ENCODE measurements at places on chromosomes 11 and 22.

DNA sequence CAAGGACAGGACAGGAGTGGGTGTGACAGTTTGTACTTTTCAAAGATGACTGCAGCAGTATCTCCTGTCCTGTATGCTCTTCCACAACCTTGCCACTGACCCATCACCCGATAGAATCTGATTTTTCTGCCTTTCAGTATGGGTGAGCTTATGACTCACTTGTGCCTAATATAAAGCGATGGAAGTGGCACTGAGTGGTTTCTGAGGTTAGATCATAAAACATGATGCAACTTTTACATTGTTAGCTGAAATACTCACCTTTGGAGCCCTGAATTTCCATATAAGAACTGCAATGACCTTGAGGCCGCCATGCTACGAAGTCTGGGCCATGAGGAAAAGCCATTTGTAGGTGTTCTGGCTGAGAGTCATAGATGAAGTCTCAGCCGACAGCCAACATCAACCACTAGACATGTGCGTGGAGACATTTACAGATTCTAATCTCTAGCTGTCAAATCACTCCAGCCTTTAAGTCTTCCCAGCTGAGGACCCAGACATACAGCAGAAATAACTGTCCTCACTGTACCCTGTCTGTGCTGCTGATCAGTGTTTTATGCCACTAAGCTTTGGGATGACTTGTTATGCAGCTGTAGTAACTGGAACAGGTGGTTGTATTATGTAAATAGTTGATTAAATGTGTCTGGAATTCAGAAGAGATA is 105.9 kb upstream of the ARHGAP20 start:
- DNase-seq: no peak

DNA sequence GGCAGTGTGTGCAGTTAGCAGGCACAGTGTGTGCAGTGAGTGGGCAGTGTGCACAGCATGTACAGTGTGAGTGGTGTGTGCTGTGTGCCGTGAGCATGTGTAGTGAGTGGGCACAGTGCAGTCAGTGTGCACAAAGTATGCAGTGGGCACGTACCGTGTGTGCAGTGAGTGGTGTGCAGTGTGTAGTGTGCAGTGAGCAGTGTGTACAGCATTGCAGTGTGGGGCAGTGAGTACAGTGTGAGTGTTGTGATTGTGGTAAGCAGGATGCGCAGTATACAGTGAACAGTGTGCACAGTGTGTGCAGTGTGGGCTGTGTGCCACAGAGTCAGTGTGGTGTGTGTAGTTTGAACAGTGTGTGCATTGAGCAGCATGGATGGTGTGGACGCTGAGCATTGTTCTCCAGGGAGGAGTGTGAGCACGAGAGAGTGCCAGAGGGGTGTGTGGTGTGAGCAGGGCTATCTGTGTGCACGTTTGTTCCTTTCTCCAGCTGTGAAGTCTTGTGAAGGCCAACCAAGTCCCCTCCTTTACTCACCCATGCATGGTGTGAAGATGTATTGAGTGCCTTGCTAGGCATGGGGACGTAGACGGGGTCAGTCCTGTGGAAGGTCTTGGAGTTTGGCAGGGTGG is 3.0 kb downstream of the SHANK3 start:
- DNase-seq: no peak

DNA sequence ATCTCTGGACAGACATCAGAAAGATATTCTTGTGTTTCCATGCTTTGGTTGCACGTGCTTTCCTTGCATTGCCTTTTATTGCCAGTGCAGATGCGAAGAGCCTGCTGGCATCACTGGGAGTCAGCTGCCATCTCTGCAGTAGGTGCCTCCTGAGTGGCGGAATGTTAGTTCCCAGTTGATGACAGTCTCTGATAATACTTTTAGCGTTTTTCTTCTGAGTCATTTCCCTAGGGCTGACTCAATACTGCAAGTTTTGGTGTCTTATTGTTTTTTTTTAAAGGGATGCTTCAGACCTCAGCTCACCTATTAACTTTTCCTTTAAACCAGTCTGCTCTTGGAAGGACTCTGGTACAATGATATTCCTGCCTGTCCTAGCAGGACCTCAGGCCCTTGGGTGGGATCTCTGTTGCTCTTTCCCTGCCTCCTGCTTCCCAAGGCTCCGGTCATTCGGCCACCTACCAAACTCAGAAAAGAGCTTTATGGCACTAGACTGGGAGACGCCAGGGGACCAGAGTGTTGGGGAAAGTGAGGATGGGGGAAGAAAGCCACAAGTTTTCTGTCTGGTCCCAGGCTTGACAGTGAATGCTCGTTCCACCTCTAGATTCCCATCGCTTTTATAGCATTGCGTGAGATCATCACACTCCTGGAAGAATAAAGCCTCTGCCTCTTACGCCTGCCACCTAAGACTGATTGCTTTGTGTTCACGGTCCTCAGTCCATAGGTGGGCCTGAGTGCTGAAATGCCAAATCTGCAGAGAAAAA is 308.7 kb downstream of the DDX10 start:
- no peak for DNase-seq

GRCh38 chr11:44145011-44145775 is 49.7 kb downstream of the EXT2 start:
- DNase-seq: no peak

GRCh38 chr22:39994566-39995392 is at the start of gene FAM83F:
Gene FAM83F, plus strand, starts transcription at chr22:39994954. Its CDS starts 89 bp downstream, at chr22:39995043.
- DNase-seq: peak; percentile 28

DNA sequence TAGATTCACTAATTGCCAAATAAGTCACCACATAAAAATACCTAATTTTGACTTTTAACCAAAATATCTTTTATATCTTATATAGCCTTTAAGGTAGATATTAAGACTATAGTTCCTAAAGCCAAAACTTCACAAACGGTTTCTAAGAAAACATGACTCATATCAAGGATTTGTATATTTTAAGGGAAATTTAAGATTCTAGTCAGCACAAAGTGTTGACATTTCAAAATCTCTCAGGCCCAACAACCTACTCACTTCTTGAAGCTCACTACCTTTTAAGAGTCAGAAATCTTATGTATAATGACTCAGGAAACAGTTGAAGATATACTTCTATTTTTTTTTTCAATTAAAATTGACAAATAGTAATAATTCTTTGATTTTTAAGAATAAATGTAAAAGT is 221.9 kb downstream of the SBF2 start:
- DNase-seq: no peak

GRCh38 chr11:133180201-133180600 is 352.1 kb downstream of the OPCML start:
- no peak for DNase-seq

DNA sequence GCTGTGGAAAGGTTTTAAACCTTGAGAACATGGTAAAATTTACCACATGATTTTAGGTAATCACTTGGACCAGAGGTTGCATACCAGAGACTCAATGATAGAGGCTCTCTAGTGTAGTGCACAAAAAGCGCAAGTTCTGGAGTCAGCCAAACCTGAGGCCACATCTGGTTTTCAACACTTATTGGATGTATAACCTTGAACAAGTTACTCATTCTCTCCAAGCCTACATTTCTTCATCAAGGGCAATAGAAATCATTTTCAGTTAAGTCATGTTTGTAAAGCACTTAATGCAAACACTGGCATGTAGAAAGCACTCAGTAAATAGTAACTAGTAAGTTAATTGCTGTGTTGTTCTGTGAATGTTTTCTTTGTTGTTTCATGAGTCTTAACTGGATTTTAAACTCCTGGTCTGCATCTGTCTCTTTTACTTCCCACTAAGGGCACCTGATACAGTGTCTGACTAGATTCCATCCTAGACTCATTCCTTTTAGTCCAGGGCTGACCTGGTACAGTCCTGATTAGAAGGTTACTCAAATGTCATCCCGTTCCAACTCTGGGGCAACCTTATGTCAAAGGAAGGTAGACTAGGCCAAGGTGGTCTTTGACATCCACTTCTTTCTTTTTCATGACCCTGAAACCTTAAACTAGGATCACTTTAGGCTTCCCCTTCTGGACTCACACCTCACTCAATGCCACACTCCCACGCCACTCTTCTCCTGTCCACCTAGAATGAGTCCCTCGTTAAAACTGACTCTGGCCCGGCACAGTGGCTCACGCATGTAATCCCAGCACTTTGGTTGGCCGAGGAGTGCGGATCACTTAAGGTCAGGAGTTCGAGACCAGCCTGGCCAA is 34.5 kb upstream of the EED start:
- DNase-seq: no peak
